ENCODE measurements at places on chromosomes 6 and 20. TPM values are rescaled to one million over a fixed set of nuclear protein-coding genes. Genes with fewer than 3 reads are reported as not detected.

The CFAP61 gene
- total RNA-seq, result 5.0 TPM

The THBD gene
- not detected for total RNA-seq

The TPMT gene
- total RNA-seq, result 3.4 TPM

The PRDM1 gene
- not detected for total RNA-seq

The C6orf163 gene
- 8.2 TPM for total RNA-seq

The LRRC1 gene
- 2.6 TPM for total RNA-seq

The SNAI1 gene
- 3.9 TPM for total RNA-seq

The KIF25 gene
- total RNA-seq, result not detected

The HLA-DMB gene
- total RNA-seq, result not detected

The CCDC170 gene
- total RNA-seq, result not detected

The TREM1 gene
- total RNA-seq, result not detected

The ADGRF4 gene
- total RNA-seq, result not detected

The CDSN gene
- not detected for total RNA-seq

Measured in glutamatergic neuron (in vitro differentiated cells).